ENCODE measurements at places on chromosomes 7 and 10.

- DNase-seq, result no peak
These were observed 27.3 kb downstream of the FAM20C start for GRCh38 chr7:219581-220150.

GRCh38 chr7:86282014-86282682, 361.6 kb upstream of the GRM3 start:
- DNase-seq, result no peak

GRCh38 chr7:144785521-144785920, 50.3 kb downstream of the TPK1 start:
- DNase-seq, result no peak

DNA sequence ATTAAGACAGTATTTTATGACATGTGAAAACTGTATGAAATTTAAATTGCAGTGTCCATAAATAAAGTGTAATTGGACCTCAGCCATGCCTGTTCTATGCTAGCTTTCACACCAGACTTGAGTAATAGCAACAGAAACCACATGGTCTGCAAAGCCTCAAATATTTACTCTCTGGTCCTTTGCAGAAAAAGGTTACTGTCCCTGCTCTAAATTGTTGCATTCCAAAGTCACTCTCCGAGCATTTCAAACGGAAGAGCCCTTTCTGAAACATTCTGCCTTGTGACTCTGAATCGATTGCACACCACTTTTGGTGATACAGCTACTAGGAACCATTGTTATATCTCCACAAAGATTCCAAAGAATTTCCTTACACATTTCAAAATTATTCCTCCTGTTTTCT, 81.0 kb upstream of the STK17A start:
- DNase-seq, result no peak

DNA sequence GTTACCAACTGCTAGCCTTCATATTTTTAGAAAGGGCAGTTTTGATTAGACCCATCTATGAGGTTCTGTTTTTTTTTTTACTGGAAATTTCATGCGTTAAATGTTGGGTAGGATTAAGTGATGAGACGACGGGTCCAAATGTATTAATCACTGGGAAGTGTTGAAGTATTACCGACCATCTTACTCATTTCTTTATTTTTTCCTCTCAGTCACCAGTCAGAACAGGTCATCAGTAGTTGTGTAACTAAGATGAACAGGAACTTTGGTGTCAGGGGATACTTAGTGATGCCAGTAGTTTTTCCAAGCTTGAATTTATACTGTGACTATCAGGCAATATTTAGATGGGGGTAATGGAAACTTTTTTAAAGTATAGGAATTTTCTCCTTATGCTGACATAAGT, 14.2 kb downstream of the TFAM start:
- no peak for DNase-seq

GRCh38 chr7:72325561-72325960, 86.6 kb downstream of the CALN1 start:
- no peak for DNase-seq

- no peak for DNase-seq
These were observed 140.2 kb upstream of the AHR start for GRCh38 chr7:17158261-17158660.

DNA sequence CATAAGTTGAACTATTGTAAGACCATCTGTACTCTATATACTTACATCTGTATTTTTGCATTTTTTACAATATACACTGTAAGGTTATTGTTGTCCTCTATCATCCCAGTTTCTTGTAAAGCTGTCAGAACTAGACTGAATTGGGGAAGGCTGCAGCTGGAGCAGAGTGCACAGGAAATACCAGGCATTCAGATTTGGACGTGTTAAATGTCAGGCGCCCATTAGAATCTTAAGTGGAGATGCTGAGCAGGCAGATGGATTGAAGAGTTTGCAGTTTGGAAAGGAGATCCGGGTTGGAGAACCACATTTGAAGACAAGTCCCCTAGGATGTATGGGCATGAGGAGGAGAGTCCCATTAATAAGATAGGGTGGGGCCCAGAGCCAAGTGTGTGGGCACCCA, 40.4 kb downstream of the MTURN start:
- no peak for DNase-seq

- no peak for DNase-seq
These were observed 40.5 kb downstream of the HIF1AN start for GRCh38 chr10:100576282-100576635.

DNA sequence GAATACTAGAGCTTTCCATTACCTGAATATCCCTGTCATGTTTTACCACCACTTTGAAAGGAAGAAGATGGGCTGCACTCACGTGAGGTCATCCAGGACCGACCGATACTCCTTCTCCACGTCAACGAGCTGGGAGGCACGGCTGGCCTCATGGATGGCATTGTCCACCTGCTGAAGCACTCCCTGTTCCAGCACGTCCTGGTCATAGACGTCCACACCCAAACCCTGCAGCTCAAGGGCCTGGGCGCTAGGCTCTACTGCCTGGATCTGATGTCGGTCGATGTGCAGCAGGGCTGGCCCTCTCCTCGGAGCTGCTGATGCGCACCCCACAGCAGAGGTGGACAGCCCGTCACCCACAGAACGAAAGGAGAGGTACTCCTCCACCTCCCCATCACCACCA, 6.5 kb downstream of the ERCC6 start:
- DNase-seq, result no peak

GRCh38 chr10:84547616-84548015, 219.2 kb downstream of the CCSER2 start:
- no peak for DNase-seq

GRCh38 chr10:24723386-24723787, 300 bp downstream of the ARHGAP21 start:
- DNase-seq, result no peak

- no peak for DNase-seq
These were observed 168.9 kb downstream of the SLIT1 start for GRCh38 chr10:97016728-97017473.

DNA sequence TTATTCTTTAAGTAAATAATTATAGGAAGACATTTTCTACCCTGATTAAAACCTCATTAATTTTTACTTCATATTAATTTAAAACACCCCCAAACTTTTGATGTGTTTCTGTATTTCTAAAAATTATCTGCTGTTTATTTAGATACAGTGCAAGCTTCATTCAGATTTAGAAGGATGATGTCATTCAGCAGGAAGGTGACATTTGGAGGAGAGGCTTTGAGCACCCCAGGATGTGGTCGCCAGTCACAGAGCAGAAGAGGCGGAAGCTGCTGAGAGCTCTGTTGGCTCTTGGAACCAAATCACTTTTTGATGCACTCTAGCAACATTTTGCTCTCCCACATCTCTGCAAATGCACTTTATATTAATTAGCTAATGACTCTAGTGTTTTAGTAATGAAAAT, 233.9 kb upstream of the CACNA2D1 start:
- DNase-seq, result no peak

DNA sequence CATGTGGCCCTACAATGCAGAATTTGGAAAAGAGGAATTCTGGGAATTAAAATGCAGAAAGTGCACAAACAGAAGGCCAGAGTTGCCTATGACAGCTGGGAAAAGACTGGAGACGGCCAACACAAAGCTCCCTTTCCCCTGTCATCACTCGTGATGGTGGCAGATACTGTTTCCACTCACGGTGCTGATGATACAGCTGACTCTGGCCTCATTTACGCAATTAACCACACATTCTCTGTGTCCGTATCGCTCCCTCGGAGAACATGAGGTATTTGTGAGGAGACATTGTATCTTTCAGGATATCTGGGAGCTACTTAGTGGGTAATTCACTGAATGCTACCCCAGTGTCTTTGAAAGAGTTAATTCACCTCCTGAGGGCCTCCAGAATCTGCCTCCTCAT, 172.8 kb downstream of the TAX1BP1 start:
- no peak for DNase-seq

GRCh38 chr7:18846765-18847215, 270.6 kb downstream of the TWIST1 start:
- no peak for DNase-seq

DNA sequence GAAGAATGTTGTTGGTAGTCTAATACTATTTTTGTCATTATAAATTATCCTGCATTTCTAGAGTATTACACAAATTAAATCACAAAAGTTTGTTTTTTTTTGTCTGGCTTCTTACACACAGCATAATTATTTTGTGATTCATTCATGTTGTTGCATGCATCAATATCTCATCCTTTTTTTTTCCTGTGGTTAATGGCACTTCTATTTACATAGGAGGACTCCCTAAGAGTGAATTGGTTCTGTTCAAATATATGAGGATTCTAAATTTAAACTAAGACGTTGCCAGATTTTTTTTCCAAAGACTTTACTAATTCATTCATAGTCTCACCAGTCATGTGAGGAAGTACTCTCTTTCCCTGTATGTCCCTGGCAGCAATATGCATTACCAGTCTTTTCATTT, 303.3 kb downstream of the GPR37 start:
- DNase-seq, result no peak

- DNase-seq, result no peak
These were observed 873.5 kb downstream of the REEP3 start for GRCh38 chr10:64394744-64395143.

- DNase-seq, result no peak
These were observed 356.6 kb downstream of the PAXIP1 start for GRCh38 chr7:154646126-154647013.

DNA sequence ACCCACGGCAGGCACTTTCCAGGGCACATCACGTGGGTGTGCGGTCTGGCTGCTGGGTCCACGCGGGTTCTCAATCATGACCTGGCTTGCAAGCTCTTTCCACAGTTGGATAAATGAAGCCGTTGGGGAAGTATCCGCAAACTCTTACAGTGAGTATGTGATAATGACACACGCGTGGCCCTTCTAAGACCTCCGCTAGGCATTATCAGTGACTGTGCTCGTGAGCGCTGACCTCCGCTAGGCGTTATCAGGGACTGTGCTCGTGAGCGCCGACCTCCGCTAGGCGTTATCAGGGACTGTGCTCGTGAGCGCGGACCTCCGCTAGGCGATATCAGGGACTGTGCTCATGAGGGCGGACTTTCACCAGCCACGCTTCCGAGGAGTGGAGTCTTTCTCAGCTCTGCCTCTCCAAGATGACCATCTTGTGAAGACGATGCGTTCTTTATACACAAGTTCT, 107.0 kb downstream of the WDR37 start:
- DNase-seq, result no peak

- DNase-seq, result peak; percentile 58
These were observed at the start of gene NSUN6 for GRCh38 chr10:18651324-18652007. Gene NSUN6, minus strand, starts transcription at chr10:18651587. Its CDS starts 384 bp downstream, at chr10:18651203.

- no peak for DNase-seq
These were observed 221.6 kb downstream of the STK31 start for GRCh38 chr7:23931633-23932032.

GRCh38 chr10:48214716-48215485, 59.6 kb downstream of the FRMPD2 start:
- DNase-seq, result no peak

DNA sequence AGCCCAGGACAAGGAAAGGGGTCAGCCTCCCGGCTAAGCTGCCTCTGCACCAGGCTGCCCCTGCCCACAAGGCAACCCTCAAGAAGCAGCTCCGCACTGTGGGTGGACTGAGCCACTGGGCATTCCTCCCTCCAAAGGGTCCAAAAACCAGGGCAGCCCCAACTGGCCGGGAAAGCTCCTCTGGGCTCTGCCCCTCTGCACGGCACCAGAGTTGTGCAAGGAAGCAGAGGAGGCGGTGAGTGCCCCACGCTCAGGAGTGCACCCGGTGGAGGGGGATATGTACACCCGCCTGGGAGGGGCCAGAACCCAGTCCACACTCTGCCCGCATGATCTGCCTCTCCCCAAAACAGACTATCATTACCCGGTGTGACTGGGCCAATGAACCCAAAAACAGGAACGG, 43.8 kb downstream of the PTPRN2 start:
- no peak for DNase-seq

GRCh38 chr10:65197935-65198334, 1676.7 kb downstream of the REEP3 start:
- no peak for DNase-seq

DNA sequence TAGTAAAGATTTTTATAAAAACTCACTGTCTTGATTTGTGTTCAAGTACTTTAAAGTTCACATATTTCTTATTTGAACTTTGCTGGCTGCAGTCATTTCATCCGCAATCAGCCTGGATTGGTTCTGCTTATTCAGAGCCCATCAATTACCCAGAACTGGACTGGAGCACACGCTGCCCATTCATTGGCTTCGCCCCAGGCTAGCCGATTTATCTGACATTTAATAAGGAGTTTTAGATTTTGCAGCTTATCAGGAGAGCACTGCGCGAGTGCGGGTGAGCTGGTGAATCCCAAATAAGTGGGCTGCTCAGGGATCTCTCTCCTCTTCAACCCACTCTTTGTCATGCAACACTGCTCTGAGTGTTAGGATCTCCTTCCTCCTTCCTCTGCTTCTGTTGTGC, 166.0 kb upstream of the GPR26 start:
- DNase-seq, result no peak

DNA sequence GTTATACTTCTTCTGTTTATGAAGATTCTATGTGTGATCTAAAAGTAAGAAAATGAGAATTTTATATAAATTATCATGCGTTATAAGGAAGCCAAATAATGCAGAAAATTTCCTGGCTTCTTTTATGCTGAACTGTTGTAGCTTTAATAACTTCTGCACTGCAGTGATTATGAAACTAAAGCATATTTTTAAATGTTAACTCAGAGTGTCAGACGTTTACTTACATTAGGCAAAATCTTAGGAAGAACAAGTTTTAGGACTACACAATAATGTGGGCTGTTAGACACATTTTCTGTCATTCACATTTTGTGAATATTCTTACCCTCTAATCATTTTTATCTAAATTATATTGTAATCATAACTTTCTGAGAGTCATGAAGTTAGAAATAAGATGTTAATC, 22.0 kb downstream of the GRM3 start:
- no peak for DNase-seq

DNA sequence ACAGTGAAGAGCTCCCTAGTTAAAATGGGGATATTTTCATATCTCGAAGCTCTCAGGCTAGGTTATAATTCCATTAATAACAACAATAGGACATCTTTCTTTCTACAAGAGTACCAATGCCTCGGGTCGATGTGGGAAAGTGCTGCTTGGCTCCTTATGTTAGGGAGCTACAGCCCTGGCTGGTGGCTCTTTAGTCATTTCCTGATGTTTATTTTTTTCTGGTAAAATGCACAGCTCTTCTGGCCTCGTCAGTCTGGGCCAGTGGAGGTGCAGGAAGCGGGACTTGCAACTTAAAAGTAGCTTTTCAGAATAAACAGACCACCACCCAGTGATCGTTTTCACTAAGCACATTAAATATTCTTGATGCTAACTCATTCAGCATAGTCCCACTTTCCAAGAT, 58.3 kb downstream of the MKX start:
- DNase-seq, result no peak

DNA sequence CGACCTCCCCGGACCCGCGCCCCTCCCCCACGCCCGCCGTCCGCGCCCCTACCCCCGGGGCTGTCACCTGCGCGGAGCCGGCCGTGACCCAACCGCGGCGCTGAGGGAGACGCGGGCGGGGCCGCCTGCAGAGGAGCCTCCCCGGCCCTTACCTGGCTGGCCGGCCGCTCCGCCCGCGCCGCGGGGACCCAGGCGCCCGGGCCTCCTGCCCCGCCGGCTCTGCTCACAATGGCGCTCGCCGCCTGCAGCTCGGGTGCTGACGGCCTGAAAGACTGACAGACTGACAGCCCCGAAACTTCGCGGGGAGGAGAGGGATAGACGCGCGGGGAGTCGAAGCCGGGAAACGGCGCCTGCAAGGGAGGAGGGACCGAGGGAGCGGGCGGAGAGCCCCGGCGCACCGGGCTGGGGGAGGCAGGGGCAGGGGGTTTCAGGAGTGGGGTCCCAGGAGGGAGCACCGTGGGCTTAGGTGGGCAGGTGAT, 393 bp downstream of the ZNF467 start:
- DNase-seq, result no peak

All from esophagus squamous epithelium (tissue), 5 donors.